AG04450 (cell line): ENCODE measurements at places on chromosomes 7 and 10.

GRCh38 chr7:100546926-100547800 is 8.2 kb downstream of the AGFG2 start:
- DNase-seq = no peak

GRCh38 chr10:69955211-69955805 is 97.3 kb upstream of the MACROH2A2 start:
- DNase-seq = no peak

DNA sequence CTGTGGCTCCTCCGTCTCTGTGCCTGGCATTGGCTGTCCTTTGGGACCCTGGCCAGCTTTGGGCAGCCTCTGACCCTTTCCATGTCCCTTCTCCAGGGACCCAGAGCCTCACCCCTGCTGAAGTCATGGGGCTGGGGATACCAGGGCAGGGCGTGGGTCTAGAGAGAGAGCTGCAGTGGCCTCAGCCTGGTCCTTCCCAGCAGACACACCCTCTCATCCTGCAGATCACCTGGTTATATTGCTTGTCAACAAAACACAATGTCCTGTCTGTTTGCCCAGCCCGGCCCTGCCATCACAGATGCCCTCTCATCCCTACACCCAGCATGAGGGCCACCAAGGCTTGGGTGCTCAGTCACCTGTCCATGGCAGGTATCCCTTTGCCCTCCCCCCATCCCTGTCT is 1.8 kb downstream of the MUC17 start:
- DNase-seq = no peak

GRCh38 chr7:71637578-71637977 is 505.6 kb downstream of the GALNT17 start:
- DNase-seq = no peak

GRCh38 chr10:6231146-6231545 is 28.4 kb downstream of the PFKFB3 start:
- no peak for DNase-seq

- no peak for DNase-seq
Measured at GRCh38 chr7:85695041-85695440, 508.2 kb upstream of the SEMA3D start.

GRCh38 chr7:2526659-2527504 is 7.3 kb downstream of the LFNG start:
- DNase-seq = no peak

- no peak for DNase-seq
Measured at GRCh38 chr7:158018098-158018762, 569.4 kb downstream of the PTPRN2 start.
